ENCODE measurements at places on chromosomes 16 and 17.
A peak's percentile ranks its signal among the peaks of the same experiment; 100 is the strongest.

DNA sequence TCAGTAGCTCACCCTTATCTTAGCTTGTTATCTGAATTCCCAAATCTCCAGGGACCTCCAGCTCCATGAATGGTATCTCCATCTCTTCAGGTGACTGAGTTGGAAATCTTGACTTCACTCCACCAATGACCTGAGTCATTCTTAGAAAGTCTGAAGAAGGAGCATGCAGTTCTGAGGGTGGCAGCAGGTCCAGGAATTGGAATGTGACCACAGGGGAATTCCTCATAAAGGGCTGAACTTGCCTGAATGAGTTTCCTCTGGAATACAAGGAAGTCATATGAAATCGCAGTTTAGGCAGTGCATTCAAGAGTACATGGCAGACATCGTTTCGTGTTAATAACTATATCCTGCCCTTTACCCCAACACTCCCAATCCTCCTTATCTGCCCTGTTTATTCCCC, 12.5 kb upstream of the PYY start:
- no peak for DNase-seq

DNA sequence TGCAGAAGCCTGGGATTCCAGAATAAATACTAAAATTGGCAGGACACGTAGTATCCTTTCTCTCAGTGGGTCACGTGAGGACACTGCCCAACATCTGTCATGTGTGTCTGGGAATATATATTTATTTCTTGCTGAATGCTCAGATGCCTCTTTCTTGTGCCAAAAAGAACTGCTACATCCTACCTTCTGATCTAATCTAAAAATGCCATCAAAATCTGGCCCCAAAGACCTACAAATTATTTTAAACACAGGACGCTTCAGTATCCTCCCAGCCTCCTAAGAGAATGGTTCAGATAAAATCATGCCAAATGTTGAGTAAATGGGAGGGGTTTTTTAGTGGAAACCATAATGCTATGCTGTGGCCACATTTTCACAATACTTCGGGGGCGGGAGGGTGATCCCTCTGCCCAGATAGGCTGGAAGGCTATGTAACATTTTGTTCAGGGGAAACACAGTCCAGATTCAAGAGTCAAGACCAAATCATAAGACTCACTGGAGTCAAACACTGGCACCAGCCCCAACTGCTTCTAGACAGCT, 22.9 kb upstream of the CORO6 start:
- DNase-seq = no peak

DNA sequence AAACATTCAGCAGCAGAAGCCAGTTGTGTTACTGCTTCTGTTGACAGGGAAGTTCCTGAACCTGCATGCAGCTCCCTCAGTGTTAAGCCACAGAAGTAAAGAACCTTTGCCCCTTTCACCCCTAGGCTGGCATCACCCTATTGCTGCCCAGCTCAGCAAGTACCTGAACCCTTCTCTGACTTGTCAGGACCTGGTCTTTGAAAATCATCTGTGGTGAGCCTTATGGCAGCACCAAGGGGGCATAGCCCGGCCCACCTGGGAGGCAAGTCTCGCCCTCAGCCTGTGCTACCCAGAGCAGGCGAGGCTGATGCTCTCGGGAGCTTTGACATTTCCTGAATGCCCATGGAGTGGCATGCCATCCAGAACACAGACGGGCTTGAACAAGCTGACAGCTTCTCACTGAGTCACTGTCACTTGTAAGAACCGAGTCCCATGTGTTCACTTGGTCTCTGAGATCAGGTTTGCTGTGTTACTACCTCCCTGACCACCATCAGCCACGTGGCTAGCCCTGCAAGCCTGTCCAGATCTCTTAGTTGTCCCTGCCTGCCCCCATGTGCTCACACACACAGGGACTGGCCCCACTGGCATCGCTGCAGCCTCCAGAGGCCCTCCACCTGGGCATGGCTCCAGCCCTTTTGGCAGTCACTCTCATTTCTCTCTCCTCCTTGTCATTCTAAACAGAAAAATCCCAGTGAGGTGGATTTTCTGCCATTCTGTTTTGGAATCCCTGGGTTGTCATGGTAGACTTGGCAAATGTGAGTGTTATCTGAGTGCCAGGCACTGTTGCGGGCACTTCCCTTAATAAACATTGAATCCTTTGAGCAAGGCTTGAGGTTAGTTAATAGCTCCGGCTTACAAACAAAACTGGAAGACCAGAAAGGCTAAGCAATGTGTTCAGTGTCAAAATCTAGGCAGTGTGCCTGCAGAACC, 2.9 kb upstream of the CARMIL2 start:
- DNase-seq = no peak

DNA sequence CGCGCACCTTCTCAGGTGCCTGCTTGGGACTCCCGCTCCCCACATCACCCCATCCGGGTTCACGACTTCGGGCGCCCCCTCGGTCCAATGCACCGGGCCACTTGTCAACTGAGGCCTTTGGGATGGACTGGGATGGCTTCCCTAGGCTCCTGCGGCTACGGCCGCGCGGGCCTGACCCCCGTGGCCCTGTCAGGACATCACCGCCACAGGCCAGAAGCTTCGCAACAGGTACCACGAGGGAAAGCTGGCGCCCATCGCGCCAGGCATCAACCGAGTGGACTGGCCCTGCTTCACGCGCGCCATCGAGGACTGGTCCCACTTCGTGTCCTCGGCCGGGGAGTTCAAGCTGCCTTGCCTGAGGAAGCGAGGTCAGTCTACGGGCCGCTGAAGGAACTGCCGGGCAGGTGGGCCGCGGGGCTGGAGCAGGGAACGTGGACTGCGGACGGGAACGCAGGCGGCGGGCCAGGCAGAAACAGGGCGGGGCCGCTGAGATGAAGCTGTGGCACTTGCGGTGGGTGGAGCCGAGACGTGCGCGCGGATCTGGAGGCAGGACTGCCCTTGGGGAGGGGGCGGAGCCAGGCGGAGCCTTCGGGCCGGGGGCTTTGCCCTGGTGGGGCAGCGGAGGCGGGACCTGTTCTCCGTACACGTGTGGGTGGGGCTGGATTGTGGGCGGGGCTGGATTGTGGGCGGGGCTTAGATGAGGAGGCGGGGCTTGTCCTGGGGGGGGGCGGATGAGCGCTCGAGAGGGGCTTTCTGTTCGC, 13.7 kb upstream of the CNGB1 start:
- DNase-seq = peak; percentile 88

GRCh38 chr17:64148699-64149098, 18.8 kb upstream of the ERN1 start:
- no peak for DNase-seq

DNA sequence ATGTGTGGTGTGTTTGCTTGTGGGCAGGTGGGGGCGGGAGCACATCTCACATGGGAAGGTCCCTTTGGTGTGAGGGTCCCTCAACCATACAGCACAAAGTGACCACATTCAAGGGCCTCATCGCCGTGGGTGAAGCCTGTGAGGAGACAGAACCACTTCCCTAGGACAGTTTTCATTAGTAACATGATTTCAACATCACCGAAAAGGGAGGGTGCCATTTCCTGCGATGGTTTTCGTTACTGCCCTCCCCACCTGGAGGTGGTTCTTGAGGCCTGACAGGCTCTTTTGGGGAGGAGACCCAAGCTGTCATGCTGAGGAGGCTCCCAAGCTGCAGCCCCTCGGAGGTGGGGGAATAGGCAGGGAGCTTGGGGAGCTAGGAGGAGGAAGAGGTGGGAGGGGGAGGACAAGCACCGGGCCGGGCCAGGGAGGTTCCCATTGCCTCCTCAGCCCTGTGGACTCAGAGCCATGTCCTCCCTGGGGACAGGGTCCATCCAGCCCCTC, 9.5 kb downstream of the CD300LB start:
- no peak for DNase-seq

DNA sequence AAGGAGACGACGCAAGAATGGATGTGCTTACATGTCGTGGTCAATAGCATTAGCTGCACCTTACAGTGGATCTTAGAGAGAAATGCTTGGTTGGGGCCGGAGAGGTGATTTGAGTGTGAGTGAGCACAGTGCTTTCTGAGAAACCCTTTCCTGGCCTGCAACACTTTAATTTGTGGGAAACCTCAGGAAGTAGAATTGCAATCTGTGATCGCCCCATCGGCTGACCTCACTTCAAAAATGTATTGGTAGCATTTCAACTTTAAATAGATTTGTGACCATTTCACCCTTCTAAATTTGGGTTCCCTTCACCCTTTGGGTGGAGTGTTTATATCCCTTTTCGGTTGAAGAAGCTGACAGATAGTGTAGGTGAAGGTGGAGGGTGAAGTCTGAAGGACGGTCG, 13.2 kb downstream of the PRKCB start:
- no peak for DNase-seq

GRCh38 chr17:17944242-17944641, 28.0 kb downstream of the TOM1L2 start:
- DNase-seq = no peak

- no peak for DNase-seq
Measured at GRCh38 chr16:58037365-58038057, 12.0 kb downstream of the MMP15 start.

DNA sequence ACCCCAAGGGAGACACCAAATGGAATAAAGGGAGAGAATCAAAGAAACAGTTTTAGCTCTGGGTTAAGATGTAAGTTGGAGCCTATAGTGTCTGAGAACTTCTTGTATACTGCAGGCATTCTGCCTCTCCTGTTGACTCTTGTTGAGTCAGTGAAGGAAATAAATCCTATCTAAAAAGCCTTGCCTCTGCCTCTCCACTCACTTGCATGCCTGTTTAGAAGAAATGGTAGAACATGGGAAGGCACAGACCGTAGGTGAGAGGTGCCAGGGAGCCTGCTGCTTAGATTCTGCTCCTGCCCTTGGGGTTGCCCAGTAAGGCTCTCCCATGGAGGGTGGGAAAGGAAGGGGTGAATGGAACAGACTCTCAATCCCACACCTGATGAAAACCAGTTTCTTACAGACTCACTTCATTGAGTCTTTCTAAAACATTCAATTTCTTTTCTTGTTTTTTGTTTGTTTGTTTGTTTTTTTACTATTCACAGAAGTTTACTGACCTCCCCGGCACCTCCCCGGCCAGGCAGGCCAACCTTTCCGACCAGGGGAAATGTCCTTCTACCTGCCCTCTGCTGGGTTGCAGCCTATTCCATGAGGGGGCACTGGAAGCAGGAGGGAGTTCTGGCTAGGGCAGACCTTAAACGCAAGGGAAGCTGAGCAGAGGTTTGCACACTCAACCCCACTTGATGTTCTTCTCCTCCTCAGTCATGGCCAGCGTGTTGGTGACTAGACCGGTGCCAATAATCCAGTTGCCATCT, 211.7 kb upstream of the WSB1 start:
- no peak for DNase-seq

GRCh38 chr17:62763891-62764600, 44.1 kb downstream of the MARCHF10 start:
- DNase-seq = no peak

GRCh38 chr16:75061669-75062068, 54.9 kb downstream of the LDHD start:
- no peak for DNase-seq

- DNase-seq = no peak
Measured at GRCh38 chr17:1999557-2000251, 25.4 kb downstream of the RTN4RL1 start.

- DNase-seq = no peak
Measured at GRCh38 chr16:65283181-65283651, 161.4 kb upstream of the CDH11 start.
